ENCODE measurements at places on chromosomes 1 and 21.

DNA sequence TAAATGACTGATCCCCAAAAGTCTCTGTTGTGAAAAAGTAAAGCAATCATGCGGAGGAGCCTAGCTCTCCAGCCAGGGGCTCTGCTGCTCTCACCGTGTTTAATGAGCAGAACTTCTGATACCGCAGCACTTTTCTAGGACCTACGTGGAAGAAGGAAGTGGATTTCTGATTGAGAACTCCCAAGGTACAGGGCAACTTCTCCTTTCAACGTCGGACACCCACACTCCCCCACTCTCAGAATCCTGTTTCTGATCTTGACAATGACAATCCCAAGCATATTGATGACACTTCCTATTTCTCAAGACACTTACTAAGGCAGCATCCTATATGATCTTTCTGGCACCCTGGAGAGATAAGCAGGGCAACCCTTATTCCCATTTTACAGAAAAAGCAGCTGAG lies 78.4 kb downstream of the PROX1 start:
- no peak for DNase-seq

DNA sequence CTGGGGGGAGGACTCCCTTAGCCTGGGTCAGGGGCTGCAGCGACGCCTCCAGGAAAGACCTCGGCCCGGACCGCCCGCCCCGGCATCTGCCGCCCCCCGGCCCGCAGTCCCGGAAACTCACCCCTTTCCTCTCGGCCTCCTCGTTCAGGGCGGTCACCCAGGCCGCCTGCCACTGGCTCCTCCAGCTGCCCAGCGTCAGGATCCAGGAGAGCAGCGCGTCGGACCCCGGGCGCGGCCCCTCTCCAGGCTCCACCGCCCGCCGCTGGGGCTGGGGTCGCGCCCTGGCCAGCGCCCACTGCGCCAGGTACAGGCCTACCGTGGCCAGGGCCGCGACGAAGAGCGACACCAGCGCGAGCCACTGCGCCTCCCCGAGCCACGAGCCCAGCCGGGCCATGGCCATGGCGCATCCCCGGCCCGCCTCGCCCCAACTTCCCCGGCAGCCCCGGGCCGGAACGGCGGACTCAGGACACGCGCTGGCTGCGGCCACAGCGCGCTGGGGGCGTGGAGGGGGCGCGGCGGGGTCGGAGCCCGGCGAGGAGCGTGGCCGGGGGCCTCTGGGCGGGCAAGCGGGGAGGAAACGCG lies 478 bp downstream of the C2CD2 start:
- DNase-seq: peak; percentile 65

DNA sequence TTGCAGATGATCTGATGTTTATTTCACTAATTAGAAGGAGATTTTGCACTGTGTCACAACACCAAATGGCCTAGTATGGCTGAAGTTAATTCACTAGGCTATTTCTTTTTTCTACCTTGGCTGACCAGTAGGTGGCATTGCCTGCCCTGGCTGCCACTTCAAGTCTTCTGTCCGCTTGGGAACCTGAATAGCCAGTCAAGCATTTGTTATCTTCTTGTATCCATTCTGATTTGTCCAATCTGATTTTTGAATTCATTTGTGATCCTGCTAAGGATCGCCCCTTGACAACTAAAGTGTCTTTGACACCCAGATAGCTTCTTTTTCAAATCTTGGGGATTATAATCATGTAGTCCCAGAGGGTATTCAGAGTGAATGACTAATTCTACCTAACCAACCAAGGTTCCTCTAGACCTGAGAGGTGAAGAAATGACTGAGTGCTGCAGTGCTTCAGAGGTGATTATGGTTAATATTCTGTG lies 99.4 kb downstream of the GIPC2 start:
- peak; percentile 80 for DNase-seq

GRCh38 chr1:44236490-44237272 lies 23.4 kb downstream of the DMAP1 start:
- no peak for DNase-seq

GRCh38 chr1:6854166-6854565 lies 68.9 kb downstream of the CAMTA1 start:
- DNase-seq: no peak

DNA sequence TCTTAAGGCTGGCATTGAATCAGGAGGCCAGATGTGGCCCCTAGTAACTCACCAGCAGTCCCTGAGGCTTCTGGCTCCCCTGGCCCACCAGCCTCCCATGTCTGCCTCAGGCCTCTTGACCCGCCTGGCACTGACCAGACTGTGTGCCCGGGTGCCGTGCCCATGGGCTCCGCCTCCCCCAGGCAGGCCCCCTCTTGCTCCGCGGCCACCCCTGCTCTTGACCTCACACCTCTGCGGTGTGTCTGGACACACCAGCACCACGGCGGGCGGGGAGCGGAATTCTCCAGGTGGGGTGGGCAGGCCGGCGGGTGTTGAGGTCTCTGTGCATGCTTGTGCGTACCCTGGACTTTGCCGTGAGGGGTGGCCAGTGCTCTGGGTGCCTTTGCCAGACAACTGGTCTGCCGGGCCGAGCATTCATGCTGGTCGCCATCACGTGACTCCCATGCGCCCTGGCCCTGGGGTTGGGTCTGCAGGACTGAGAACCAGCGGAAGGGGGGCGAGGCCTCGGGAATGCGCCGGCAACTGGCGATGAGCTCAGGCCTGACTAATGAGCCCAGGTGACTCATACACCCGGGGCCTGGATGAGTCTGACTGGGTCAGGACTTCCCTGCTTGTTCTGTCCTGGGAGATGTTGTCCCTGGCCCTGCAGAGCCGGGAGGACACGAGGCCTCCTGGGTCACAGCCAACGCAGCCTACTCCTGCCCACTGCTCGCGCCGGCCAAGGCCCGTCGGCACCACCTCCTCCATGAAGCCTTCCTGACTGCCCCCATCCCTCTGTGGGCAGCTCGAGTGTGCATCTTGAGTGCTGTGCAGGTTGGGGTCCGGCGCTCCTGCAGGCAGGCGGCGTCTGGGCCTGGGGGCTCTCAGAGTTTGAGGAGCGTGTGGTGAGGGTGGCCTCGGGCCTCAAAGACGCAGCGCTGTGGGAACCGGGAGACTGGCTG lies 22.6 kb downstream of the COL18A1 start:
- DNase-seq: no peak

- peak; percentile 19 for DNase-seq
Measured at GRCh38 chr1:160834945-160835565, 27.6 kb downstream of the CD244 start.

DNA sequence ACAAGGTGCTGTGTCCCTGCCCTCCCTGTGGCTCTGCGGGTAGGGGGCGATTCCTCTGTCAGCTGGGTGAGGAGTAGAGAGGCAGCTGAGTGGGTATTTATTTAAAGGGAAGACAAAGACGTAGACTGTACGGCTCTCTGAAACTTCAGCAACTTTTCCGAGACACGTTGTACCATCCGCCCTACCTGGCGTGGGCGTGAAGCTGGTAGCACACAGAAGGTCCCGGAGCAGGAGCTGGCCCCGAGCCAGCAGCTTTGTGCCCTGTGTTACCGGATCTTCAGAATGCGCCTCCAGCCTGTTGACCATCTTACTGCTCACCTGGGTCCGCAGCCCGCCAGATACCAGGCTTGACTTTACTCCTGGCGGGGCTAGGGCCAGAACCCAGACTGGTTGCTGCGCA lies 34.9 kb downstream of the PRKCZ start:
- no peak for DNase-seq

- peak; percentile 54 for DNase-seq
Measured at GRCh38 chr1:236507022-236507700, 16.6 kb upstream of the LGALS8 start.

DNA sequence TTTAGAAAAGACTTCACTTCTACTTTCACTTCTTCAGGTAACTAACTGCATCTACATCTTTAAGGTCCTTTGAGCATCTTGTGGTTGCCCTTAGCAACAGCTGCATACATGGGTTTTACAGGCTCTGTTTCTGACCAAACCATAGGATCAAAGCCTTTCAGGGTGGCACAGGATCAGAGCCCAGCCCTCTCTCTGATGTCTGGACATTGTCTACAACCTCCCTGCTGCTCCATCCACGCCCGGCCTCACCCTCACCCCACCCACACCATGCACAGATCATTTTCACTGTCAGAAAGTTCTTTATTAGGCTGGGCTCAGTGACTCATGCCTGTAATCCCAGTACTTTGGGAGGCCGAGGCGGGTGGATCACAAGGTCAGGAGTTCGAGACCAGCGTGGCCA lies 5.2 kb downstream of the NCF2 start:
- no peak for DNase-seq

DNA sequence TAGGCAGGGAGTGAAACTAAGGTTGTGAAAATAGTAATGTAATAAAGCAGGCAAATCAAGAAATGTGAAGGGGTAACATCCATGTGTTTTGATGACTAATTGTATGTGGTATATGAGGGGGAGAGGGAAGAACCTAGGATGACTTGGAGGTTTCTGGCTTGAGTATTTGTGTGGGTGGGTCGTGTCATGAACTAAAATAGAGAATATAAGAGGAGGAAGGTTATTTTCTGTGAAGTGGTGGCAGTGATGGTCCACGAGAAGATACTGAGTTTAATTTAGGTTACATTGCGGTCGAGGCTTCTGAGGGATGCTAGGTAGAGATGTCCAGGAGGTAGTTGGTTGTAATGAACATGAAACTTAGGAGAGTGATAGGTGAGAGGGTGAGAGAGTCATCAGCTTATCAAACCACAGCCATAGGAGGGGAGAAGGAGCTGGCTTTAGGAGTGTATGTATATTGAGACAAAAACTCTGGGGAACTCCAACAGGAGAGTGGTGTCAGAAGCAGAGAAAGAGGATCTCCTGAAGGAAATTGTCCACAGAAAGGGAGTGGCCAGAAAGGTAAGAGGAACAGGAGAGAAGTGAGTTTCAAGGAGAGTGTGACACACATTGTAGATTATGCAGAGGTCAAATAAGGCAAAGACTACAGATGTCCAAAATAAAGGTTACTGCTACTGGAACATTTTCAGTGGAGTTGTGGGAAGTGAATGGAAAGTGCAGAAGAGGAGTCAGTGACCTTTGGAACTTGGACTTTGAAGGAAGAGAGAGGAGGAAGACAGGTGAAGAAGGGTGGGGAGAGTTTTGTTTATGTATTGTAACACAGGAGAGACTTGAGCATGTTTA lies 89.0 kb upstream of the MACF1 start:
- DNase-seq: no peak

GRCh38 chr1:19260211-19261138 lies 8.9 kb downstream of the MRTO4 start:
- peak; percentile 20 for DNase-seq

GRCh38 chr1:59761443-59761842 lies 53.3 kb upstream of the HOOK1 start:
- no peak for DNase-seq

- no peak for DNase-seq
Measured at GRCh38 chr1:201248721-201249559, 34.4 kb upstream of the PKP1 start.

DNA sequence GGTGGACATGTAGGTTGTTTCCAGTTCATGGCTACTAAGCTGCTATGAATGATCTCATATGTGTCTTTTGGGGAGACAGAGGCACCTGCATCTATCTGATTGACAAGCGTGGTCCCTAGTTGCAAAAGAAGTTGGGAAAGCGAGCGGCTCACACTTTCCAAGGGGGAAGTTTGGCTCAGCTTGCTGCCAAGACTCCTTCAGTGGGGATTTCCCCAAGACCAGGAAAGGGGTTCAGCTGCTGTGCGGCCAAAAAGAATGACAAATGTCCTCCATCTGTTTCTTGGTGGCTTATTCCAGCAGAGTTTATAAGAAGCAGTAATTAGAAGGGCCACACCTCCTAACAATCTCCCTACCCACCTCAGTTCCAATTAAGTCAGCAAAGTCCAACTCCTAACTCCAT lies 128.5 kb upstream of the GALNT2 start:
- no peak for DNase-seq

DNA sequence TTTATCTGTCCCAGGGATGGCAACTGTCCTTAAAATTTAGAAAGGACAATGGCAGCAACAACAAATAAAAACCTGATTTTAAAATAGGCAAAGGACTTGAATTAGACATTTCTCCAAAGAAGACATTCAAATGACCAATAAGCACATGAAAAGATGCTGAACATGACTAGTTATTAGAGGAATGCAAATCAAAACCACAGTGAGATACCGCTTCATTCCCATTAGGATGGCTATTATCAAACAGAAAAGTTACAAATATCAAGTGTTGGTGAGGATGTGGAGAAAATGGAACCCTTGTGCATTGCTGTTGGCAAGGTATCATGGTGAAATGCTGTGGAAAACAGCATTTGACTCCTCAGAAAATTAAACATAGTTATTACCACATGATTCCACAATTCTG lies 120.7 kb downstream of the CRB1 start:
- no peak for DNase-seq

DNA sequence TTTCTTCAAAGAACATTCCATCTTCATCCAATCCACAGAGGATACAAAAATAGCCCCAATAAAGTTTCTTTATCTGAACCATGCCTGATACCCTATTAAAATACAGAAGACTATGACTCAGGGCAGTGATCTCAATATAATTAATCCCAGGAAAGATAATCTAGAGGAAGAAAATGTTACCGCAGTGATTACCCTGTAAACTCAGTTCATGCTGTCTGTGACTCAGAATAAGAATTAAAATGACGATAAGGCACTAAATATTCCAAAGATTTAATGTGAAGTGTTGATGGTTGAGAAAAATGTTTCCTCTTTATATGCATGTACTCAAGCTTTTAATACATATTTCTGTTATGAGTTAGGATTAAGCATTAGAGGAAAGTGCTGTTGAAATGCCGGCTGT lies 88.6 kb upstream of the LYPLAL1 start:
- no peak for DNase-seq

DNA sequence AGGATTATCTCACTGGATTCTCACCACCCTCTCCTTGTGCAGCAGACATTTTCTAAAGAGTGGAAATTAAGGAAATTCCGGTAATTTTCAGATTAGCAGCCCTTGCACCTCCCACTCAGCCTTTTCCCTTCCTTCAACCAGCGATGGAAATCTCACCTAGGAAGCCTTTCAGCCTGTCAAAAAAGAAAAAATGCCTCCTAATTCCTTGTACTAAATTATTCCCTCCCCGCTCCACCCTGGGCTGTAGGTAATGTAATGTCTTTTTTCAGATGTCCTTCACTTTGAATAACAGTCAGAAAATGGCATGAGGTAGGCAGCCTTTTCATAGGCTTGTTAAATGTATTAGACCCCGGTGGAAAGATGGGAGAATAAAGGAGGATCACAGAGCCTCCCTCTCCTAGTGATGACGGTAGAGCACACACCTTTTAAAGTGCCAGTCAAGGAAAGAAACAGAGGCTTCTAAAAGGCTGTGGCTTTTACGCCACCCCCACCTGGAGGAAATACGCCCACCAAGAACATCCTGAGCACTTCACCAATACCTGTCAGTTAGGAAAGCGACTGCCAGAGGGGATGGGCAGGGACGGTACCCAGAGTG lies 62.8 kb upstream of the NEK2 start:
- DNase-seq: no peak

- no peak for DNase-seq
Measured at GRCh38 chr1:28326515-28326914, 2.3 kb upstream of the MED18 start.

GRCh38 chr1:24526940-24527542 lies 24.4 kb downstream of the RCAN3 start:
- no peak for DNase-seq

Data from eye (tissue), 1 donor.